Stimulated activated CD4-positive, alpha-beta T cell treated with anti-CD3 and anti-CD28 coated beads, TNF-alpha, amount 100 ng/mL, for 4 hours (primary cell): ENCODE measurements at places on chromosomes 1 and 21.

- no peak for DNase-seq
Measured at GRCh38 chr1:200366577-200367253, 43.1 kb downstream of the ZNF281 start.

DNA sequence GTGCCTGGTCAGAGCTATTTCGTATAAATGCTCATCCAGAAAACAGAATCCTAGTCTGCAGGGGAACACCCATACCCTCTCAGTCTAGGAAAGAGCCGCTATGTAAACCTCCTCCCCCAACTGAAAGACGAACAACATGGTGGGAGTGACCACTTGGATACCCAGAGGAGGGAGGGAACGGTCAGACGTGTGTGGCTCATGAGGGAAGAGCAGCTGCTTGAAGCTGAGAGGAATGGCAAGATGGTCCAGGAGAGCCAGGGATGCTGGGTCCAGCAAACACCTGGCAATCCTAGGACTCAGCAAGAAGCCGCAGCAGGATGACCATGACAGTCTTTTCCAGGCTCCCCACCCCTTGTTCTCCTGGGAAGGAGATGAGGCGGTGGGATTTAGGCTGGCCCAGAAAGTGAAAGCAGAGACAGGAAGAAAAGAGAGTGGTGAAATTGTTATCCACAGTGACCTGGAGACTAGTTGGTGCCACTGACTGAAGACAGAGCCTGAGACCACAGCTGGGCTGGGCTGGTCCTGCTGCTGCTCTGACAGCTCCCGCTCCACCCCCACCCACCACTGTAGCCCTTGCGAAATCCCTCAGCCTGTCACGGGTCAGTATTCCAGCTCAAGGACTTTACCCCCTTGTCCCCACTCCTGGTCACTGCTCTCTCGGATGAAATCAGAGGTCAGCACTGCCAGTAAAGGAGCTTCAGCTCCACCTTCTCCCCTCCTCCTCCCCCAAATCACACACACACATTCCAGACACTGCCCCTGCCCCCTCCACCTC lies 3.6 kb downstream of the CERS2 start:
- no peak for DNase-seq

DNA sequence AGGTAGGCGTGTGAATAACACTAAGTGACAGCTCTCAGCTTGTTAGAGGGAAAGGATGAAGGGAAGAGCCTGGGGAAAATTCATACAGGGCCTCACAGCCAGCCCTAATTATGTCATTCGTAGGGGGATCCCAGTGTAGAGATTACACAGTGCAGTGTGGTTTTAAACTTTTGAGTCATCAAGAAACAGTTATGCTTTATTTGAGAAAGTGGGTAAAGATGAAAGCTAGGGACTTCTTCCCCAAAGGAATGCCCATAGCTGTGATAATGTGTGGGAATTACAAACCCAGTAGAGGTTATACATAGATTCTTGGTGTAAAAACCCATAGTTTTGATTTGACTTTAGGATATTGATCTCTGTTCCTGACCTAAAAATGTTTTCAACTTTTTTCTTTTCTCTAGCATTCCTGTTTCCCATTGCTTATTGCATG lies 1.9 kb downstream of the TTF2 start:
- no peak for DNase-seq

GRCh38 chr1:152185544-152186391 lies 26.7 kb upstream of the RPTN start:
- no peak for DNase-seq

DNA sequence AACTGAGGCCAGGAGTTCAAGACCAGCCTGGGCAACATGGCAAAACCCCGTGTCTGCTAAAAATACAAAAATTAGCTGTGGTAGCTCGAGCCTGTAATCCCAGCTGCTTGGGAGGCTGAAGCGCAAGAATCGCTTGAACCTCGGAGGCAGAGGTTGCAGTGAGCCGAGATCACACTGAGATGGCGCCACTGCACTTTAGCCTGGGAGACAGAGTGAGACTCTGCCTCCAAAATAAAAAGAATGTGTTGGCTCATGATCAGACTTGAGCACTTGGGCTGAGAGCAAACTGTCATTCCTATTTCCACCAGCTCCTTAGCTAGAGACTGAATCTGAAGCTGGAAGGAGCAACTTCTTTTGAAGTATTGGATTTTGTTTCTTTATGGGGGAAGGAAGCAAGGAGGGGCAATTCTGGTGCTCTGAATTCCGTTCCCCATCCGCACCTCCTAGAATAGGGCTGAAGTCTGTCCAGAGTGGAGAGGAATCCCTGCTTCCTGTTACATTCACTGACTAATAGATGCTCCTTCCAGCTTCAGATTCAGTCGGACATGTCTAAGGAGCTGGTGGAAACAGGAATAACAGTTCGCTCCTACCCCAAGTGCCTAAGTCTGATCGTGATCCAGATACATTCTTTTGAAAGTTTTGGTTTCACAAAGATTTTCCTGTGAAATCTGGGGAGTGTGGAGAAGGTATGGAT lies 3.8 kb downstream of the ZNF672 start:
- DNase-seq, result no peak

- DNase-seq, result no peak
Measured at GRCh38 chr1:217620814-217621213, 10.1 kb downstream of the GPATCH2 start.

DNA sequence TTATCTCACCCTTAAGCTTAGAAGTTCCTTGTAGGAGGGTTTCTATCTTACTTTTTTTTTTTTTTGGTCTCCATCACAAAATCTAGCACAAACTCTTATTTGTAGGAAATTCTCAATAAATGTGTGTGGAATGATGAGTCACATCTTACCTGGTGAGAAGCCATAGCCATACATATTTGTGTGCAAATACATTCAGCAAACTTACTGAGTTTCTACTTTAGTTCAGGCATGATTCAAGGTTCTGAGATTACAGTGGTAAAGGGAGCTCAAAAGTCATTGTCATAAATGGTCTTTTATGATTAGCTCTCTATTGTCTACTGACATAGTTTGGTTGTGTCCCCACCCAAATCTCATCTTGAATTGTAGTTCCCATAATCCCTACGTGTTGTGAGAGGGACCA lies 193.1 kb upstream of the UBE2U start:
- DNase-seq, result no peak

GRCh38 chr1:15881961-15882360 lies 34.5 kb downstream of the SPEN start:
- DNase-seq, result no peak

DNA sequence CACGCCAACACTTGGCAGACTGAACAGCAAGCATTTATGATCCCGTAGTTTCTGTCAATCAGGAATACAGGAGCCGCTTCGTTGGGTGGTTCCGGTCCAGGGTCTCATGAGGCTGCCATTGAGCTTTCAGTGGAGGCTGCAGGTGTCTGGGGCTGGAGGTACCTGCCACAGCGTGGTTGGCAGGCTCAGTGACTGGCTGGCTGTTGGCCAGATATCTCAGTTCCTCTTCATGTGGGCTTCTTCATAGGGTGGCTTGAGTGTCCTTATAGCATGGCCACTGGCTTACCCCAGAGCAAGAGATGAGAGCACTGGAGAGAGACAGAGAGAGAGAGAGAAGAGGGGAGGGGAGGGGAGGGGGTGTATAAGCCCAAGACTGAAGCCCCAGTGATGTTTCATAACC lies 29.3 kb downstream of the PIK3CD start:
- no peak for DNase-seq

DNA sequence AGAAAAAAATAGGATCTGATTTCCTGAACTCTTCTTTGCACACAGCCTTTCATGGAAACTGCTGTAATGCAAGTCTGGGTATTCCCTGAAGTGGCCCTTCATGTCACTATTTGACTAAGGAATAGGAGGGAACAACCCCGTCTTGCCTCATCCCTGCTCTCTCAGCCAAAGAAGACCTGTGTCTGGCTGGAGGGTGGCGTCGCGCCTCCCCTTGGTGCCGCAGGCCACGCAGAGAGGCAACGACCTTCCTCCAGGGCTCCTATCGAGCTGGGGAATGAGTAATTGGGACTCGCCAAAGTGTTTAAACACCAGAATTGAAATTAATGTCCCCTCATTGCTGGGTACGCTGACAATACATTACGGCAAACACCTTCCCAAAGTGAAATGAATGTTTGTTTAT lies 129.8 kb downstream of the PBX1 start:
- DNase-seq, result no peak

GRCh38 chr21:35256468-35256988 lies 207.4 kb upstream of the RUNX1 start:
- no peak for DNase-seq
